ENCODE measurements at places on chromosomes 1 and 21.

GRCh38 chr1:1191734-1192133 is 14.7 kb downstream of the TNFRSF18 start:
- no peak for DNase-seq

- no peak for DNase-seq
These were observed 9.5 kb upstream of the GNPAT start for GRCh38 chr1:231231511-231231910.

DNA sequence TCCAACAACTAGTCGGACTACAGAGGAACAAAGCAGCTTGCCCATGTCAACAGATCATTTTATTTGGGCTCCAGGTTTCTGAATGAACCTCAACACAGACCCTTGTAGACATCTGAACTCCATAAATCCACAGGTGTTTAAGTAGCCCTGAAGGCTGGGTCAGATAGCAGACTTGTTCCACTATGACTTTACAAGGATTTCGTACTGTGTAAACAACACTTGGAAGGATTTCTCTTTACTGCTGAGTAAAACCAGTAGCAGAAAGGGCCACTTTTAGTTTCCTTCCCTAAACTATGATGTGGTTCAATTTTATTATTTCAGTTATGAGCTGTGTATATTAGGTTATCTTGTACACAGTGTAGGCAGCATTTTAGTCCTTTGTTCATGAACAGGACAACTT is 316.4 kb upstream of the ADGRL2 start:
- no peak for DNase-seq

GRCh38 chr1:5667513-5668325 is 324.5 kb downstream of the NPHP4 start:
- DNase-seq = no peak

GRCh38 chr1:182113879-182114626 is 52.5 kb upstream of the ZNF648 start:
- no peak for DNase-seq

- peak; percentile 74 for DNase-seq
These were observed 30.3 kb upstream of the CLIC4 start for GRCh38 chr1:24714859-24715520.

DNA sequence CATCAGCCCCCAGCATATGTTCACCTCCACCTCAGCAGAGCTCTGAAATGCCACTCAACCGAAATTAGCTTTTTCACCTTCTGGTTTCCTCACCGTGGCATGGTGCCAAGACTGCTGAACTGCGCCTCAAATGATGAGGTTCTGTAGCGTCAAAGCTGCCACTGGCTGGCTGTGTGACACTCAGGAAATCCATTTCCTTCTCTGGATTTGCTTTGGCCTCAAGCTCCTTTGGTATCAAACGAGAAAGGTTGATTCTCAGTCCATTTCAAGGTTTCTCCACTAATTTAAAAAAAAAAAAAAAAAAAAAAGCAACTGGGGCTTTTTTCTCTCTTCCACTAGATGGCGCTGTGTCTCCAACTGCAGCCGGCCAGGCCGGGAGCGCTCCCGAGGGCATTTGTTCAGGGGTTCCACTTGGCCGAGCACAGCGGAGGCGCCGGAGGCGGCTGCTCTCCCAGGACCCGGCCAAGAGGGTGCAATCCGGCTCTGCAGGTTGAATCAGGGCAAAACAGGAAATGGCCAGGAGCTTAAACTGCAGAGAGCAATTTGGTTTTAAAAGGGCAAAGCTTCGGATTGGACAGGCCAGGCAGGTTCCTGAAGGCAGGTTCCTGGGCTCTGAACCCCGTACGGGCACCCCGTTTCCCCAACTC is 26.5 kb upstream of the PLA2G2C start:
- peak; percentile 61 for DNase-seq

DNA sequence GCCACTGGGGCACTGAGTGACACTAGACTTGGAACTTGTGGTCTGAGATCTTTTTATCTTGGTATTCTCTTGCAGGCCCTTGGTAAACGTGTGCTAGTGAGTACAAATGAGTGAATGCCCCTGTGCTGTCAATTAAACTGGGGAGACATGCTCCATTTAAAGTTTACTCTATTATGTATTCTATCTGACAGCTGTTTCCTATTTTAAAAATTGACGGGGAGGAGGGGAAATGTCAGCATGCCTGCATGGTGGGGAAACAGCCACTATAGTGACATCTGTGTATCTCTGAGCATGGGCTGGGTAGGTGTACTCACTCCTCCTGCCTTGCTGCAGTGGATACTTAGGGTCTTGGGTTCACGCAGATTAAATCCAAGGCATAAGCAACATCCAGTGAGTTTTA is 59.0 kb upstream of the IKBKE start:
- DNase-seq = no peak

- no peak for DNase-seq
These were observed 34.9 kb downstream of the PRKCZ start for GRCh38 chr1:2085080-2085479.

DNA sequence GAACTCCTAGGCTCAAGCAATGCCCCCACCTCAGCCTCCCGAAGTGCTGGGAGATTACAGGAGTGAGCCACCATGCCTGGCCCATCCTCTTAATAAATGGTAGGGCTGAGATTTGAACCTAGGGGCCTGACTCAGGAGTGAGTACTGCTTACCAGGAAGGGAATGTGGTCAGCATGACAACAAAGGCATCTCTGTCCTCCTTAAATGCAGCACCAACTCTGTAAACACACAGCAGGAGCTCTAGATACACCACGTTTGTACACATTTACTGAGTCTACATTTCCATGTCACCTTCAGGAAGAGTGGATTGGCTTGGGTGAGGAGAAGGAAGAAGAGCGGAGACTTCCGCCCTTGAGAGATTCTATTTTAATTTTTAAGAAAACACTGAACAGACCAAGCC is 38.5 kb downstream of the HIVEP3 start:
- DNase-seq = no peak

- DNase-seq = no peak
These were observed 217.1 kb downstream of the ZP4 start for GRCh38 chr1:237673631-237674030.

Measured in stimulated activated CD8-positive, alpha-beta memory T cell treated with anti-CD3 and anti-CD28 coated beads, Interleukin-4, amount 100 ng/mL, for 48 hours (primary cell).